Forelimb muscle (tissue), 1 donor: ENCODE measurements at places on chromosomes 6 and 20.
A peak's percentile ranks its signal among the peaks of the same experiment; 100 is the strongest.

GRCh38 chr6:27263886-27264285 is 16.4 kb downstream of the PRSS16 start:
- no peak for DNase-seq

DNA sequence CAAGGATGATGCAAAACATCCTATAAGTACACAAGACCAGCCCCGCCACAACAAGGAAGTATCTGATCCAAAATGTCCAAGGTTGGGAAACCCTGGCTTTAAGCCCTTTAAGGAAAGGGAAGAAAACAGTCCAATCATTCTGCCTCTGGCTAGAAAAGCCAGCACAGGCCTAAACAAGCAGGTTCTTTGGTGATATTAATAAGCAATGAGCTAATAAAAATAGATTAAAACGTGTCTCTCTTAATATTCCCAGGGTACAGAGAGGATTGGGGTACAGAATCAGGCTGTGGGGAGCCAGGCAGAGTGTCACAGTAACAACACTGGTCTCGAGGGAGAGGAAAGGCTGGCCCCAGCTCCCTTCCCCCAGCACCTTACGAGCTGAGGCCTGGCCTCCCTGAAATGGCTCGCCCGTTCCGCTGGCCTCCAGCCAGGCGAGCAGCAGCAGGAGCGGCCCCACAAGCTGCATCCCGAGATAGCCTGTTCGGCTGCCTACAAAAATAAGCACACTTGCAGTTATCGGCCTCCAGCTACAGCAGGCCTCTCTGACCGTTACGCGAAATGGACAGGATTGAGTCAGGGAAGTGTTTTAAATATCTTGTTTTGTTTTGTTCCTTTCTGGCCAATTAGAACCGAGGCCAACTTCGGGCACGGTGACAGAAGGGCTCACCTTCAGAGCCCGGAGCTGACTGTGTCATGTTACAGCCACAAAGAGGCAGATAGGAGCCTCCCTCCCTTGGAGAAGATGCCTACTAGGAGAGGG is 4.0 kb upstream of the ZMYND8 start:
- DNase-seq: no peak

DNA sequence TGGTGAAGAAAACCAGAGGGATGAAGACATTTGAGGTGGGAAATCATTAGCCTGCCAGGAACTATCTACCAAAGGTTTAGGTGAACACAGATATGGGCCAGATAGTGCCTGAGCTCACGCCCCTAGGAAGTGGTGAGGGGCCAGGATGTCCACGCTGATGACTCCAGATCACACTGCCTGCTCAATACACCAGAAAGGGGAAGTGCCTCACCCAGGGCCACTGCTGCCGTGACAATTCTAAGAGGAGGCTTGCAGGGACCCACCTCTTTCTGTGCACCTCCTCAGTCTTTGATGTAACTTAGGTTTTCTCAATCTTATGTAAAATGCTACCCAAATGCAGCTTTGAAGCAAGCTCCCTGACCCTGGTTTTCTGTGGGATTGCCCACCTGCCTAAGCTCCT is 5.4 kb upstream of the RAB44 start:
- DNase-seq: no peak

DNA sequence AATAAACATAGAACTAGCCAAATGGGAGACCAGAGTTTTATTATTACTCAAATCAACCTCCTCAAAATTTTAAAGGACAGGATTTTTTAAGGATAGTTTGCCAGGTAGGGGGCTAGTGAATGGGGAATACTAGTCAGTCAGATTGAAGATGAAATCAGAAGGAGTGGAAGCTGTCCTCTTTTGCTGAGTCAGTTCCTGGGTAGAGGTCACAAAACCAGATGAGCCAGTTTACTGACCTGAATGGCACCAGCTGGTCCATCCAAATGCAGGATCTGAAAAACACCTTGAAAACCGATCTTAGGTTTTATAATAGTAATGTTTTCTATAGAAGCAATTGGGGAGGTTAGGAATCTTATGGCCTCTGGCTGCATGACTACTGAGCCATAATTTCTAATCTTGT is 558.2 kb downstream of the PKHD1 start:
- DNase-seq: no peak

DNA sequence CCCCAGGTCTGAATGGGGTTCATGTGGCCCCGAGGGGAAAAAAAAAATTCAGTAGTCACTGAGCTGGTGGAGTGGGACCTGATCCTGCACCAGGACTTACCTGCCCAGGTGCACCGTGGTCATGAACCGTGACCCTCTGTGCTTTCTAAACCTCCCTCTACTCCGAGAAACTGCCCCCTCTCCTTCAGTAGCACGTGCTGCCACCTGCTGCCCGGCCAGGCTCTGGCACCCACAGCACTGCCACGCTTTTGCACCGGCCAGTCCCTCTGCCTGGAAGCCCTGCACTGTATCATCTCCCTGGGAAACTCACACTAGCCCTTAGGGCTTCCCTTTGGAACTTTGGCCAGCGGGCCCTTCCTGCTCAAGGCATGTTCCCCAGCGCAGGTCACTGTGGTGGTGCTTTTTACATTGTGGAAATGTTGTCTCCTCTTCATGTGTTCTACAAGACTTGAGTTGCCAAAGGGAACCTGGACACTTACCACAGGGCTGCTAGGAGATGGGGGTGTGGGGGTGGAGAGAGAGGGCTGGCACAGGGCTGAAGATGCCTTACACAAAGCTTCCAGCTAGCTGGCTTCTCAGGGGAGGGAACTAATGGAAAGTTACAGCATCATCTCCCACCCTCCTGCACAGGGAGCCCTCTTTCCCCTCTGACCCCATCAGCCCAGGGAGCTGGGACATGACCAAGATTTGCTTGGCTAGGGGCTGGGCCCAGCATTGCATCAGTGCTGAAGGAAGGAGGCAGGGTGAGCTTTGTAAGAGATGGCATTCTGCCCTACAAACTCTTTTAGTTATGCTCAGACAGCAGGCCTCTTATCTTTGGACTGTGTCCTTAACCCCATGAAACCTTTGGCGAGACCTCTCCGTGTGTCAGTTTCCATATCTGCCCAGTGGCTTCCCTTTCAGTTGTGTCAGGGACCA is 2.5 kb upstream of the PTPRT start:
- DNase-seq: no peak

DNA sequence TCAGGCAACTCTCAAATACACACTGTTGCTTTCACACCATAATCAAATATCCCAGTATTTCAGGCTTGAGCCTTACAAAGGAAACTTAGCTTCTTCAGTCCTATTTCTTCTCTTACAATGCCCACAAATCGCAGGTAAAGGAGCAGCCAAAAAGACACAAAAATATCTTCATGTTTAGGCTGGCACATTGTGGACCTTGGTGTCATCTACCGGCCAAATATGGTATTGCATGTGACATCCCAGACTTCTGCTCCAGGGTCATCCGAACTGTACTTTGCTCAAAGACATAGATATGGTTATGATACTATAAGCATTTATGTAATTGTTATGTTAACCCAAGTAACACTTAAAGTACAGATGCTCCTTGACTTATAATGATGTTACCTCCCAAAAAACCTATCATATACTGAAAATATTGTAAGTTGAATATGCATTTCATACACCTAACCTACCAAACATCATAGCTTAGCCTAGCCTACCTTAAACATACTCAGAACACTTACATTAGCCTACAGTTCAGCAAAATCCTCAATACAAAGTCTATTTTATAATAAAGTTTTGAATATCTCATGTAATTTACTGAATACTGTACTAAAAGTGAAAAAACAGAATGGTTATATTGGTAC is 4.6 kb downstream of the OR2H2 start:
- DNase-seq: peak; percentile 26

DNA sequence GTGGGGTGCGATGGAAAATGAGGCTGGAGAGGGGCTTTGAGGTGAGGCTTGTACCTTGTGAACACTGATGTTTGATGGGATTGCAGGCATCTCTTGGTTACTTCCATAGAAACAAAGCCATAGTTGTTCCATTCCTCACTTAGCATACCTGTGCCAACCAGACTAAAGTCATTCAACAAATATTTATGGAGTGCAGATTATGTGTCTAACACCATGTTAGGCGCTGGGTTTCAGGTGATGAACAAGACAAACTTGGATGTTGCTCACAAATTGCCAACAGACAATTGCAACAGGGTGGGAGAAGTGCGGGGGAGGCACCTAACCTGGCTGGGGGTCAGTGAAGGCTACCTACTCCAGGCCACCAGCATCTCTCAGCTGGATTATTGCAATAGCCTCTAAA is 1.5 kb downstream of the TTPAL start:
- DNase-seq: no peak

DNA sequence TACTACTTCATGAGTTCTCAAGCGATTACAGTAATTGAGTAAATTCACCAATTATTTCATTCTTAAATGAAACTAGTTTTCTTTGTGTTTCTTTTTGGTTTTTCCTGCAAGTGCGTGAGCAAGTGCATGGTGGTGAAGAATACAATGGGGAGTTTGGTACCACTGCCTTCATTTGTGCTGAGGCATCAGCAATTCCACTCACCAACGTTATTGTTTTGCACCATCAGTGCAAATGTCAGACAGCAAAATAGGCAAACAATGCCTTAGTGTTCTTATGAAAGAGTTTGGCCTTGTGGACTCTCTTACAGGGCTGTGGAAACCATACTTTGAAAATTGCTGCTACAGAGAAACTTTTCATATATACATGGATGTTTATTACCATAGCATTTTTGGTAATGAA is 8.2 kb downstream of the CDH26 start:
- no peak for DNase-seq

DNA sequence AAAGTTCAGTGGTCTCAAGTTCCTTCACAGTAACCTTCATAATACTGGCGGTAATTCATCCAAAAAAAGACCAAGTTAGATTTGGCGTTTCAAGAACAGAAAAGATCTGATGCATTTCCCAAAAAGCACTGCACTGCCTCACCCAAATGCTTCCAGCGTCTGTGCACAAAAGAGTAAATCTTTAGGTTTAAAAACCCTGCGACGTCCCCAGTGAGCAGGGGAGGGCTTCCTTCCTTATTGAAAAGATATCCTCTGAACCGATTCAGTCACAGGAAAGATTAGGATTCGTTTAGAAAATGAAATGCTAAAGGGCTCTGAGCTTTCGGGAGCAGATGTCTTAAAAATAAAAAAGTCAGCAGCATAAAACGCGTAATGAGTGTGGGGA is 654 bp downstream of the TBC1D7 start:
- DNase-seq: no peak

- DNase-seq: no peak
These were observed 120.6 kb upstream of the TMEM181 start for GRCh38 chr6:158439255-158439654.

DNA sequence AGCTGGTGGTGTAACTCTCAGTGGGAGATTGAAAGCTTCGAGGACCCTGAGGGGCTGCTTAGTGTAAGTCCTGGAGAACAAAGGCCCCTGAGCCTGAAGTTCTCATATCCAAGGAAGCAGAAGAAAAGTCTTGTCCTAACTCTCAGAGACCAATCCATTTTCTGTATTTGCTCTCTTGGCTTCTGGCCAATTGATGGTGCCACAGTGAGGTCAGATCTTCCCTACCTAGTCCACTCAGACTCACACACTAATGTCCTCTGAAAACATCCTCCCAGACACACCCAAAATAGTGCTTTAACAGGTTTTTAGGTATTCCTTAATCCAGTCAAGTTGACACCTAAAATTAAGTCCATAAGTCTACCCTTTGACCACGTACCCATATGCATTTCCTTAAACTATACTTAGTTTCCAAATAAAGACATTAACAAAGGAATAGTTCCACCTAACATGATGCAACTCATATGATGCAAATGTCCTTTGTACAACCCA is 29.4 kb downstream of the ZNF292 start:
- DNase-seq: no peak

DNA sequence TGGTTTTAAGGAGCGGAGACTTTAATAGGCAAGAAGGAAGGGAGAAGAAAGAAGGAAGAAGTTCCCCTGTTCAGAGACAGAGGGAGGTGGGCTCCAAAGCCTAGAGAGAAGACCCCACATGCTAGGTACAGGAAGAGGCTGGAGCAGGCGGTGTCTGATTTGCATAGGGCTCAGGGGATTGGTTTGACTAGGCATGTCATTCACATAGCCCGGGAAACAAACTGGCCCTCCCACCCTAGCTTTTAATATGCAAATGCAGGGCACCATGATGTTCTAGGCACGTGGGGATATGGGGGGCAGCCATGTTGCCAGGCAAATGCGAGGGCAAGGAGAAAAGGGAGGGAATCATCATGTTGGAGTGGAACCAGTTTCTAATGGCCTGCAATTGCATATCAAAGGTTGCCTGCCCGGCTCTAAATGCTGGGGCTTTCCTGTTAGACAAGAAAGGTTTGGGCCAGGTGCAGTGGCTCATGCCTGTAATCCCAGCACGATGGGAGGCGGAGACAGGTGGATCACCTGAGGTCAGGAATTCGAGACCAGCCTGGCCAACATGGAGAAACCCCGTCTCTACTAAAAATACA is 34.3 kb upstream of the AGPAT4 start:
- DNase-seq: no peak

DNA sequence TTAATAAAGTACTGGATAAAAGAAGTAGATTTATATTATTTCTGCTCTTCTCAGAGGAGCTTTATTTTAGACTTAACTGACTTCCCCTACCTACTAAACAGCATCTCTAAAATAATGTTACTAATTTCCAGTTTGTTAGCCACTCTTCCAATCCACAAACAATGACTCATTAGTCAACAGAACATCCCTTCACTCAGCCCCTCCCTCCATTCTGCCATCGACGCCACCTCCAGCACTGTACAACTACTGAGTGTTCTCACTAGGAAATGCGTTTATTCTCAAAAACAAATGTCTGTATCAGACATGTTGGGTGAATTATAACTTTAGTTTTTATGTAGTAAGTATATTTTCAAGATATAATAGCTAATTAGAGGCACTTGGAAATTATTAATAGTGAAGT is 427.0 kb downstream of the EYS start:
- DNase-seq: no peak

DNA sequence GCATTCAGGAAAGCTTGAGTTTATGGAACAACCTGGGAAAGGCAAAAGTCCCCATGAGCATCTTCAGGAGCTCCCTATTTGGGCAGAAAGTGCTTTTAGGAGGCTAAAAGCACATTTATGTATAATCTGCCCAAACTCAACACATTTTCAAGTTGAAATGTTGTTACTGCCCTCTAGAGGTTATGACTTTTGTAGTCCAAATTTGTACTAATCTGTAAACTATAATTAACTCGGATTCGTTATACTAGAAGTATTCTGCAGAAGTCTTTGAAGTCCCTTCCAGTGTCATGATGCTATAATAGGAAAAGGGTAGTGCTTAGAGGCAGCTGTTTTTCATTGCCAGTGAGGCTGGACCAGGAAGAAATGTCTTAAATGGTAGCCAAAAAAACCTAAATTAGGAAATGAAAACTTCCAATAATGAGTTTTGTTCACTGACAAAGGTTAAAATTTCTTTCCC is 44.8 kb upstream of the EMILIN3 start:
- DNase-seq: no peak

DNA sequence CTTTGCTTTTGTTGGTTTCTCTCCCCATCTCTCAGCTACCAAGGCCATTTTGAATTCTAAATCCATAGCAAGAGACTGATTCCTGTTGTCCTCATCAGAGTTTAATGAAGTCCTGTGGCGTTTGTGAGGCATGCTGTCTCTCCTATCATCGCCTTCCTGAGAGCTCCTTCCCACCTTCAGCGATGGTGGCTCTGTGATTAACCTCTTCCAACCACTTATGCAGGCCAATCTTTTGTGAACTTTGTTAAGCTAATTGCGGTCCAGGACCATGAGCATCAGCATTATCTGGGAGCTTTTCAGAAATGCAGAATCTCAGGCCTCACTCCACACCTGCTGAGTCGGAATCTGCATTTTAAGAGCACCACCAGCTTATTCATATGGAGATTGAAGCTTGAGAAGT is 272.5 kb upstream of the CDYL start:
- no peak for DNase-seq
